ENCODE measurements at places on chromosomes 1 and 21. TPM values are rescaled to one million over a fixed set of nuclear protein-coding genes. Genes with fewer than 3 reads are reported as not detected.

DNA sequence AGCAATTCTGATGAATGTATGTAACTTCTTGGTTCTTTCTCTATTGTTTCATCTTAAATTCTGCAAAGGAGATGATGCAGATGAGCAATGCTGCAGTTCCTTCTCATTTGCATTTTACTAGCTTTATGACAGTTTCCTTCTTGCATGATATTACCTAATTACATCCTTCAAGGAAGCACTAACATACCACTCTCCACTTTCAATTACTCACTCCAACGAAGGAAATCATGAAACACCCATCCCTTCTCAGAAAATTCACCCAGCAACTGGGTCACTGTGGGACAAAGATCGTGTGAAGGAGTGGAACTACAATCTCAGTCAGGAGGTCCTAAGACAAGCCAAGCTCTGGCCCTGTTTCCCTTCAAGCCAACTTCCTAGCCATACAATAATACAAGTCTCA is 142.3 kb downstream of the CHD1L start:
- H3K36me3 ChIP-seq: no peaks in the 10 kb centered on the region
- H3K4me1 ChIP-seq: no peaks in the 10 kb centered on the region
- H3K27ac ChIP-seq: no peak overlapping the region
- DNase-seq: no peak

The TBX15 gene
- polyA plus RNA-seq: not detected

- H3K4me3 ChIP-seq: no peak overlapping the region
- H3K4me1 ChIP-seq: peaks cover 45% of the 10 kb centered on the region
- H3K27me3 ChIP-seq: no peaks in the 10 kb centered on the region
- H3K27ac ChIP-seq: no peak overlapping the region
These were observed 14.2 kb upstream of the CELSR2 start for GRCh38 chr1:109235137-109235536.

The CLDN8 gene
- not detected for polyA plus RNA-seq

GRCh38 chr1:25831569-25832196 is 11.9 kb downstream of the MTFR1L start:
- H3K27me3 ChIP-seq: no peaks in the 10 kb centered on the region
- no peak for DNase-seq
- no peak overlapping the region for H3K27ac ChIP-seq
- no peaks in the 10 kb centered on the region for H3K4me1 ChIP-seq
- no peak overlapping the region for H3K4me3 ChIP-seq

DNA sequence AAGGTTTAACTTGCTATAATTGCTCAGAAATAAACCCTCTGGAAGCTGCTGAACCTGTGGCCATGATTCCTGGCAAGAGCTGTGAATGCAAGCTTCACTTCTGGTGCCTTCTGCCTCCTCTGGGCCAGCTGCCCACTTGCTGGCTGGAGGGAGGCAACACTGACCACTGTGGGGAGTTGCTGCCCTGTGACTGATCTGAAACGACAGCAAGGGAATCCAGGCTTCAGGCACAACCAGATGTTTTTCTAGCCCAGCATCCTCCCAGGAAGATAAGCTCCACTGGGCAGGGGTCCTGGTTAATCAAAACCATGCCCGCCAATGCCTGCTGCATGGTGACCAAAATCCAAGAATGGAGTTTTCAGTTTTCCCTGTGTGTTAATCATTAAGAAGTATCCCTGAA is 180.0 kb upstream of the HMGB4 start:
- H3K4me3 ChIP-seq: no peak overlapping the region
- H3K36me3 ChIP-seq: no peaks in the 10 kb centered on the region
- H3K4me1 ChIP-seq: no peaks in the 10 kb centered on the region
- H3K27ac ChIP-seq: no peak overlapping the region

DNA sequence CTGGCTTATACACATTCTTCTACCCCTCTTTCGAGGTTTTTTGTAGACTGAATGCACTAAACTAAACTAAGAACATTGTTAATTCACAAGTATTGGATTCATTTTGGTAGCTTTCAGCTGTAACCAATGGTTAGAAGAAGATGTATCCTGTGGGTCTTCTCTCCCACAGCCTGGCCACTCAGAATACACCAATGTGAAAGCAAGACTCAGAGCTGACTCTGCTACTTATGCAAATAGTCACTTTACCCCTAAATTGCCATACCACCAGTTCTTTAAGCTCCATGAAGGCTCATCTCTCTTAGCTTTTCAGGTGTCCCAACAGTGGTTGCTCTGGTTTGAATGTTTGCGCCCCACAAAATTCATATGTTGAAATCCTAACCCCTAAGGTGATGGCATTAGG is 60.1 kb downstream of the RGS13 start:
- no peaks in the 10 kb centered on the region for H3K36me3 ChIP-seq
- no peak overlapping the region for H3K4me3 ChIP-seq
- H3K27ac ChIP-seq: no peak overlapping the region
- H3K4me1 ChIP-seq: no peaks in the 10 kb centered on the region
- no peak for DNase-seq

The SELL gene
- not detected for polyA plus RNA-seq

- no peak overlapping the region for H3K27ac ChIP-seq
- H3K4me3 ChIP-seq: no peak overlapping the region
- H3K4me1 ChIP-seq: peaks cover 4% of the 10 kb centered on the region
- no peaks in the 10 kb centered on the region for H3K27me3 ChIP-seq
- DNase-seq: no peak
These were observed 41.2 kb upstream of the ZC3H12A start for GRCh38 chr1:37433171-37433570.

DNA sequence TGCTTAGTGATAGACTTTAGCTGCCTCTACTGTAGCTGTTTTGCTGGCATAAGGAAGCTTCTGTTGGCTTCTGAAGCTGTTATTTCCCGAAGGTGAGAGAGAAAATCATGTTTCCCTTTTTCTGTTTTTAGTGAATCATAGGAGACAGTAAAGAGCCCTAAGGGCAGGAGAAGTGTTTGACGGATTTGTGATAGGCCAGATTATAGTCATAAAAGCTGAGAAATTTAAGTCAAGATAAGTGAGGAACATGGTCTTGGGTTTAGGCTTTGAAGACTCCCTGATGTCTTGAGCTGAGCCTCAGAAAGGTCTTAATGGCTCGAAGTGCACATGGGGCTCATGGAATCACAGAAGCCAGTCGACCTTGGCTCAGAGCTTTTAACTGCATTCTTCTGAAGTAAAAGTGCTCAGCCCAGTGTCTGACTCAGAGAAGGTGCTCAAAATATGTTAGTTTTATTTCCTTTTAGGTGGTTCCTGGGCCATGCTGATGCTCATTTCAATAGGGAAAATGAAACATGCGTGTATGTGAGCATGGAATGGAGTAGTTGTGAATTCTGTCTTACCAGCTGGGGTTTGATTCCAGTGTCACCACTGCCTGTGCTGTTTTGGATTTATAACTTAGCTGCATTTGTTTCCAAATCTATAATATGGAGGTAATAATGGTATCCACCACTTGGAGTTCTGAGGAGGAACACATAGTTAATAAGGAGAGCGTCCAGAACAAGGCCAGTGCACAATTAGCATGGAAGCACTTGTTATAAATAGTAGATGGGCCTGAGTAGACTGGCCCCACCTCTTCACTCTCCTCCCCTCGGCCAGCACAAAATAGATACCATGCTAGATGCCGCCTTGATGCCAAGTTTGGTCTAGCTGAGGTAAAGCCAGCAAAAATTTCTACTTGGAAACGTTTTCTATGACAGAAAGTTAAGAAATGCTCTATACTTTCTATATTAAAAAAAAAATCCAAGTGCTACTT is 99.2 kb downstream of the C1orf21 start:
- no peaks in the 10 kb centered on the region for H3K27me3 ChIP-seq
- H3K27ac ChIP-seq: peak overlapping the region; percentile 64
- peaks cover 44% of the 10 kb centered on the region for H3K4me1 ChIP-seq

Data from GM23338 (cell line).